ENCODE measurements at places on chromosomes 2 and 18. TPM values are rescaled to one million over a fixed set of nuclear protein-coding genes. Genes with fewer than 3 reads are reported as not detected.

Gene CD207
- polyA plus RNA-seq, result not detected

GRCh38 chr2:60533101-60534051 lies 20.1 kb downstream of the BCL11A start:
- DNase-seq, result no peak
- H3K36me3 ChIP-seq, result no peaks in the 10 kb centered on the region
- no peak overlapping the region for H3K4me3 ChIP-seq
- no peak overlapping the region for H3K27ac ChIP-seq

GRCh38 chr2:98461498-98462049 lies 16.9 kb downstream of the INPP4A start:
- no peaks in the 10 kb centered on the region for H3K27me3 ChIP-seq
- peak overlapping the region; percentile 82 for H3K27ac ChIP-seq
- H3K4me3 ChIP-seq, result no peak overlapping the region

- no peak for DNase-seq
- no peaks in the 10 kb centered on the region for H3K4me1 ChIP-seq
- no peak overlapping the region for H3K27ac ChIP-seq
- no peak overlapping the region for H3K4me3 ChIP-seq
- H3K27me3 ChIP-seq, result no peaks in the 10 kb centered on the region
- H3K36me3 ChIP-seq, result no peaks in the 10 kb centered on the region
Measured at GRCh38 chr2:33411765-33412164, 64.7 kb upstream of the RASGRP3 start.

DNA sequence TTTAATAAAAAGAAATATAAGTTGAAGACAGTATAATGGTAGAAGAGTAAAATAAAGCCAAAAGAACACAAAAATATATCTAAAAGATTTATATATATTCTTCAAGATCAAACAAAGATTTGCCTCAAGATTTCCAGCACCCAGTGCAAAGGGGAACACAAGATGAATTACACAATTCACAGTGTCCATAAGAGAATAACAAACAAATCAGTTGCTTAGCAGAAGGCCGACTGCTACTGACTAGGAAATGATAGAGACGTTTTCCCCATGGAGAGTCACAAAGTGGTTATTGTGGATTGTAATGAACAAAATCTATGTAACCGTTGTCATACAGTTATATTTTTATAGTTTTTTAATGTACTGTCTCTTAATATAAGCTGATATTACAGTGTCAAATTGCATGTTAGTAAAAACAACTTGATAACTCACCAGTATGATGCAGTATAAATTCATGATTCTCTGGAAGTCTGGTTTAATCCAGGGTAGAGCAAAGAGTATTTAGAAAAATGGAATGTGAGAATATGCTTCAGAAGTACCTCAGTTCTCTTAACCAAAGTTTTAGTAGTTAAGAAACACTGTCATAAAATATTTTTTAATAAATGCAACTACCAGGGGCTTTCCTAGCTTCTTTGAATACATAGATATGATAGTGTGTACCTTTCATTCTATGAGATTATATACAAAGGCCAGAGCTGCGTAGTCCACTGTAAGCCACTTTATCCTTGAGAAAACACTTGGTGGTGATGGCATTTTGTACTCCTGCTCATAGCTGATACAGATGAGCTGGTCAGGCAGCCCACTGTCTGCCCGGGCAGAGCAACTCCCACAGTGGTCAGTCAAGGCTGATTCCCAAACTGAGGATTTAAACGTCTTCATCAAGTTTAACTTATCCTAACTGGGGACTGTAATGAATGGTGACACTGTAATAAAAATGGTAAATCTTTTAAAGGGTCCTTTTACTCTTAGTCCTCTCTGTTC lies 180.5 kb upstream of the DTNA start:
- DNase-seq, result no peak
- H3K27me3 ChIP-seq, result no peaks in the 10 kb centered on the region
- H3K4me3 ChIP-seq, result no peak overlapping the region
- H3K36me3 ChIP-seq, result no peaks in the 10 kb centered on the region

Gene LYPD6B
- 35.8 TPM for polyA plus RNA-seq

Gene TSPYL6
- polyA plus RNA-seq, result 0.07 TPM

DNA sequence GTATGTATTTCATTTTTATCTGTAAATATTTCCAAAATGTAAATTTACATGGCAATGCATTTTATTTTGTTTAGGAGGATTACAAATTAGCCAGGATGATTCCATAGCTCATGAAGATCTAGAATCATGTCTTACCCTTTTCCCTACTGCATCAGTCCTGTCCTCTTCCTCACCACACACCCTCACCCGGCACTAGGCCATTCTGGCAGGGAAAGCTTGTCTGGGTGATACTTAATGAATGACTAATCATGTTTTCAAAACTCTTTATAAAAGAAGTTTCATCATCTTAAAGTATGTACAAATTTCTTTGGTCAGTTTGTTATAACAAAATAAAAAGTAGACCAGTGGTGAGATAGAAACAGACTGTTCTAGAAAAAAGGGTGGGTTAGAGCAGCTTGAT lies 283.3 kb upstream of the VWC2L start:
- H3K27ac ChIP-seq, result no peak overlapping the region
- no peak for DNase-seq
- H3K4me3 ChIP-seq, result no peak overlapping the region
- H3K27me3 ChIP-seq, result no peaks in the 10 kb centered on the region
- no peaks in the 10 kb centered on the region for H3K4me1 ChIP-seq
- H3K36me3 ChIP-seq, result no peaks in the 10 kb centered on the region

DNA sequence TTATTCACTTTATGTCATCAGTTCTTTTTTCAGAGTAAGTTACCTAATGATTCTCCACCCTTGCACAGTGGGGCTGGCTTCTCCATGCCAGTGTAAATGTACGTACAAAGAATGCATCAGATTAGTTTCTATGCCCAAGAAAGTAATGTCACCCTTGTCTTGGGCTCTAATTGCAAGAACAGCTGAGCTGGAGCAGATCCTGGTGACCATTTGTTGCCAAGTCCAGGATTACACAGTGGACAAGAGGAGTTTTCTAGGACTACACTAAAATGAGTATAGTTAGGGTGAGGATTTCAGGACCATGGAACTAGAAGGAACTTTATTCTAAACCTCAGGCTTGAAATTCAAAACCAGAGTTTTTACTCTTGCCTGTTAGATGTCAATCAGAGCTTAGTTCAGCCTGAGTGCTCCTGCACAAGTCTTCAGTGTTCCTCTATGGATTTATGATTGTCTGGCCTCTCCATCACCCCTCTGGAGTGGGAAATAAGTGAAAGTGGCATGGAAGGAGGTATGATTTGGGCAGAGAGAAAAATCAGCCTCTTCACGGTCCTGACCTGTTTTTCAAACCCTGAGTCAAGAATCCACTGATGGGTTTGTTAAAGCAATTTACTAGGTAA lies 29.8 kb downstream of the PCBP1 start:
- H3K27ac ChIP-seq, result no peak overlapping the region
- DNase-seq, result no peak
- H3K27me3 ChIP-seq, result no peaks in the 10 kb centered on the region
- H3K36me3 ChIP-seq, result no peaks in the 10 kb centered on the region
- H3K4me1 ChIP-seq, result peaks cover 42% of the 10 kb centered on the region
- no peak overlapping the region for H3K4me3 ChIP-seq

Gene FMNL2
- 77.0 TPM for polyA plus RNA-seq

GRCh38 chr2:95275151-95275515 lies 884 bp downstream of the PROM2 start:
- H3K36me3 ChIP-seq, result no peaks in the 10 kb centered on the region
- no peak overlapping the region for H3K4me3 ChIP-seq
- H3K27ac ChIP-seq, result no peak overlapping the region
- DNase-seq, result peak; percentile 19
- no peaks in the 10 kb centered on the region for H3K27me3 ChIP-seq
- no peaks in the 10 kb centered on the region for H3K4me1 ChIP-seq

GRCh38 chr2:95010126-95010525 lies 15.4 kb upstream of the MAL start:
- H3K27ac ChIP-seq, result no peak overlapping the region
- no peak for DNase-seq
- no peaks in the 10 kb centered on the region for H3K4me1 ChIP-seq

Gene MYL12A
- 347 TPM for polyA plus RNA-seq

DNA sequence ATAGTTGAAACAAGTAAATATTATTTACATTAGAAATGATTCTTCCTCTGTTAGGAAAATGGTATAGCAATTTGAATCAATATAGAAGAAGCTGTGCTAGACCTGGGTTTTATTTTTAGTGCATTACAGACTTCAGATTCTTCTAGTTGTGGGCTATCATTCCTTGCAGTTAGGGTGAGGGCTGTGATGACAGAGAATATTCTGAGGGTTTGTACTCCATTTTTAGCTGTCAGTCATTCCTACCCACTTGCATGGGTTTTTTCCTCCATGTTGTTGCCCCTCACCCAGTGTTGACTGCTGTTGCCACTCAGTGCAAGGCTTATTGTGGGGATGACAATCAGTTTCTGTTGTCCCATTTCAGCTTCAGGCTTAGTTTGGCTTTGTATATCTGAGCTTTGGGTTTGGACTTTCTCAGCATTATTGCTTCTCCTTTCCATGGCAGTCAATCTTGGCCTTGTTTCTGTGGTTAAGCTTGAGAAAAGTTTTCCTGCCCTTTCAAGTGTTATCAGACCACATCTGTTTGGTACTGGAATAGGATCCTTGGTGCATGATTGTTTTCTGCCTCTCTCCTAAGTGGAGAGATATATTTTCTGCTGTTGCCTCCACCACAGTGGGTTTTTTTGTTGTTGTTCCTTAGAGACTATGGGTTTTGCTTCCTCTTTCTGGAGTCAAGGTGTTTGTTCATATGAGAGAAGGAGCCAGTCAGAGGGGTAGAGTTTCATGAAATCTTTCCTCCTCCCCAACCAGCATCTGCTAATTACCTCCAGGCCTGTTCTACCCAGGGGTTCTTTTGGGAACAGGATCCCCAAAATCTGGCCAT lies 312.7 kb upstream of the CWC22 start:
- H3K27me3 ChIP-seq, result no peaks in the 10 kb centered on the region
- H3K27ac ChIP-seq, result no peak overlapping the region

Gene TUBB8B
- polyA plus RNA-seq, result 0.56 TPM

DNA sequence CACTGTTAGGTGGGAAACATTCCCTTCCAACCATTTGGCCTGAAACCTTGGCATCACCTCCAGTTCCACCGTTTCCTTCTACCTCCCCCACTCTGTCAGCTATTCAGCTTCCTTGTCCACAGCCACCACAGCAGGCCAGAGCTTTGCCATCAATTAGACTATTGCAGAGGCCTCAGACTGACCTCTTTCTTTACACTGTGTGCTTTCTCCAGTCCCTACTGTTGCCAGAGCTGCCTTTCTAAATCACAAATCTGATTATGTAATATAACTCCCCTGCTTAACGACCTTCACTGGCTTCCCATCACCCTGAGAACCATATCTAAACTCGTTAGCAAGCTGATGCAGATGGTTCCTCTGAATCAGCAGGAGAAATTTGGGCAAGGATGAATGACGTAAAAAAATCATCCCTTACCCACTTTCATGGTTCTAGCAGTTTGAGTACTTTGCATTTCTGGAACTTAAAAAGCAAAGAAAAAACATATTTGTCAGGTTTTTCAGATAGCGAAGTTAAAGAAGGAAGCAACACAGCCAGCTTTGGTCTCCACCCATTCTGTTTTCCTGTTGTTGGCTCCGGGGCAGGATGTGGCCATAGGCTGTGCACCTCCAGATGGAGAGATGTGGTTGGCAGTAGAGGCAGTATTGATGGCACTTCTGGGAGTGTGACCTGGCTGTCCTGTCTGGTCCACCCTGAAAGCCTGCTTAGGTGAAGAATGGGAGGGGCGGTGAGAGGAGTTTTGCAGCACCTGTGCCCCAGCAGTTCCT lies 422.1 kb downstream of the PARD3B start:
- H3K4me1 ChIP-seq, result no peaks in the 10 kb centered on the region
- no peak overlapping the region for H3K27ac ChIP-seq
- no peaks in the 10 kb centered on the region for H3K27me3 ChIP-seq

- H3K4me1 ChIP-seq, result no peaks in the 10 kb centered on the region
- DNase-seq, result no peak
- no peak overlapping the region for H3K4me3 ChIP-seq
Measured at GRCh38 chr18:77373730-77374445, 124.2 kb downstream of the GALR1 start.

DNA sequence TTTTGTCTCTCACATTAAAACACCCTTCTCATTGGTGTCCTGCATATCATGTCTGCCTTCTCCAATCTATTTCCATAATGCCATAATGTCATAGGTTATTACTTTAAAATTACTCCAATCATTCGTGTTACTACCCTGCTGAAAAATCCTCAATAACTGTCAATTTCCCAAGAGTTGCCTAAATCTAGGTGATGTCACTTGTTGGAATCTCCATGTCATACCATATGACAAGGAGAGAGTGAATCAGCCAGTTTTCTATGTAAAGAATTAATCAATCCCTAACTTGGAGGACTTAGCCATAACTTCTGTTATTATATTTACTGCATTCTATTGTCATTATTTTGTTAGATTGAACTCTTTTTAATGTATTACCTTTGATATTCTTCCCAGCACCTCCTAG lies 62.5 kb downstream of the PHLPP1 start:
- no peaks in the 10 kb centered on the region for H3K36me3 ChIP-seq
- no peaks in the 10 kb centered on the region for H3K27me3 ChIP-seq
- no peak overlapping the region for H3K27ac ChIP-seq
- no peak overlapping the region for H3K4me3 ChIP-seq

DNA sequence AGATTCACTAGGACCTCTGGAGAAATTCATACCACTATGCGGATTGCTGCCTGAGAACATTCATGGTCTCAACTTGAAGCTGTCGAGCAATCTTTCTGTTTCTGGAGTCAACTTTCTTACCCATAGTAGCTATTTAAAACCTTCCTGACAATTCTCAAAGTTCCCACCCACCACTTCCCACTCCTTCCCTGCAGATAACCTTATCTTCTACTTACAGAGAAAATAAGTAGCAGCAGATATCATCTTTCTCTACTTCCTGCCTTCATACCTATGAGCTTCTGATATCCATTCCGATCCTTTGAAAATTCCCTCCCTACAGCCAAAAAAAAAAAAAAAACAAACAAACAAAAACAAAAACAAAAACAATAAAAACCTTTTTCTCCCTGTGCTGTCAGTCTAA lies 81.2 kb upstream of the CYRIA start:
- H3K27me3 ChIP-seq, result no peaks in the 10 kb centered on the region
- H3K4me1 ChIP-seq, result no peaks in the 10 kb centered on the region
- no peak for DNase-seq
- no peaks in the 10 kb centered on the region for H3K36me3 ChIP-seq

GRCh38 chr18:32911660-32912284 lies 138.9 kb upstream of the KLHL14 start:
- H3K4me3 ChIP-seq, result no peak overlapping the region
- H3K4me1 ChIP-seq, result no peaks in the 10 kb centered on the region
- DNase-seq, result no peak

Gene TMEM200C
- 2.7 TPM for polyA plus RNA-seq

DNA sequence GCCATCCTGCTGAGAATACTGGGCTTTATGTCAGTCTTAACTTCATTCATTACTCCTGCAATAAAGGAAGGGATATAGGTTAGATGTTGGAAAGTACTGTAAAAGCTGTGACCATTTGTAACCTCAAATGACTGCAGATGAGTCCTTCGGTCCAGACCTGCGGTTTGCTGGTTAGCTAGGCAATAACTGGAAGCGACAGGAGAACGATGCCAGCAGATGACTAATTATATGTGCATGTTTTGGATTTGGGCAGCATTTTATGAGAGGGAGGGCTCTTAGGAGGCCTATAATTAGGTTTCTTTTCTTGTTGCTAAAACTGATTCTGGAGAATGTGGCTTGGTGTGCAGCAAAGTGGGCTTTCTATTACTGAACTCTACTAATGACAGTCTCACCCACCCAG lies 205.6 kb downstream of the TMEM182 start:
- DNase-seq, result no peak
- H3K27ac ChIP-seq, result no peak overlapping the region
- no peak overlapping the region for H3K4me3 ChIP-seq
- no peaks in the 10 kb centered on the region for H3K27me3 ChIP-seq

Gene BABAM2
- 28.0 TPM for polyA plus RNA-seq

GRCh38 chr2:152335726-152336118 lies 748 bp downstream of the FMNL2 start:
- peak overlapping the region; percentile 86 for H3K27ac ChIP-seq
- H3K4me3 ChIP-seq, result peak overlapping the region; percentile 89
- H3K36me3 ChIP-seq, result no peaks in the 10 kb centered on the region
- H3K4me1 ChIP-seq, result peaks cover 6% of the 10 kb centered on the region
- no peak for DNase-seq

Data from left lung (tissue), 14 donors.